NCI-H510A treated with DMSO at 0.1 percent for 48 hours (cell line): ENCODE measurements at places on chromosomes 3 and 15.

GRCh38 chr3:44795197-44795596 is 33.6 kb downstream of the KIF15 start:
- no peak for DNase-seq

- peak; percentile 19 for DNase-seq
Observed at GRCh38 chr3:127628788-127629466, at the start of gene PODXL2. TSS of gene PODXL2 (plus strand) at chr3:127629185. CDS start at chr3:127629220, 35 bp downstream.

DNA sequence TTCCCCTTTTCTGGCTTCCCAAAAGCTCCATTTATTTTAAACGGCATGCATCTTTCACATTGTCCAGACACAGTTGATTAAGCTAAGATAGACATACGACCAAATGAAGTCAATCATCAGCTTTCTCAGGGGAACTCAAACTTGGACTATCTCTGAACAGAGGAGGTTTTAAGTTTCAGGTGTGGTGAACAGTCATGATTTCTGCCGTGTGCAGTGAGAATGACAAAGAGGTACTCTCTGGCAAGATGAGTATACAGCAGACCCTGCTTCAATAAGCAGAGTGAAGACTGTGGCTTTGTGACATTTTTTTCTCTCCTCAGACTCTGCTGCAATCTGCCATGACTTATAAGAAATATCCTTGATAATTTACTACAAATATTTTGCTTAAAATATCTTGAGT is 307.7 kb downstream of the CNTN6 start:
- no peak for DNase-seq

DNA sequence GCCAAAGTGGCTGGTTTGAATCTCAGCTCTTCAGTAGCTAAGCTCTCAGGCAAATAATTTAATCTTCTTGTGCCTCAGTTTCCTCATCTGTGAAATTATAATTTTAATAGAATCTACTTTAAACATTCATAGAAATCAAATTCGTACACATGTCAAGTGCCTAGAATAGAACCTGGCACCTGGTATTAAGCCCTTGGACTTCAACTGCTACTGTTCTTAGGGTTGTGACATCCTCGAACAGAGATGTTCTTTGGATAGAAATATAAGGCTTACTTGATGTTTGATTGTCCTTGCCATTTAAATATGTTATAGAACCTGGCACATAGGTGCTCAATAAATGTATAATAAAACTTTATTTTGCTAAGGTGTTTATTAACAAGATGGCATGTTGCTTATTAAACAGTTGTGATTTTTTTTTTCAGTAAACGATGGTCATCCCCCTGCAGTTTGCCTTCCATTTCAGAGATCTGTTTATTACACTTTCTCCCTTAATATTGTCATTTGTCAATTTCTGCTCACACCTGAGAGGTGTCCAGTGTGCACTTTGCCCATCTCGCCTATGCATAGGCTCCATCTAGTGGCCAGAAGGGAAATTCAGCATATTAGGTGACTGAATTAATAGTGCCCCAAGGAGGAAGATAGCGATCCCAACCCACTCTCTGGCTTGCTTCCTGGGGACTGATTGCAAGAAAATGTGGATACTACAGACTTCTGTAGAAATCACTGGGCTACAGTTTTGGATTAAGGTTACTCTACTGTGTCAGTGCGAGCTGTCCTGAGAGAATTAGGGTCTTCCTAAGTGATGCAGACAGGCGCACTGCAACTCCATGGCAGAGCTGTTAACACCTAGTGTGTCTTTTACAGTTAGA is 10.7 kb downstream of the IGF1R start:
- DNase-seq, result peak; percentile 24

- peak; percentile 8 for DNase-seq
Observed at GRCh38 chr3:111895071-111895470, 36.0 kb downstream of the PHLDB2 start.

GRCh38 chr15:70400766-70401541 is 303.2 kb upstream of the TLE3 start:
- DNase-seq, result no peak
